ENCODE measurements at places on chromosomes 7 and 10. TPM values are rescaled to one million over a fixed set of nuclear protein-coding genes. Genes with fewer than 3 reads are reported as not detected.

FKBP9 gene
- 274 TPM for total RNA-seq

OR2A2 gene
- not detected for total RNA-seq

OLAH gene
- not detected for total RNA-seq

ANKRD61 gene
- not detected for total RNA-seq

MOGAT3 gene
- not detected for total RNA-seq

MOSPD3 gene
- total RNA-seq, result 20.4 TPM
